ENCODE measurements at places on chromosomes 3 and 15.
A peak's percentile ranks its signal among the peaks of the same experiment; 100 is the strongest.

GRCh38 chr3:196192524-196193051 lies 18.6 kb downstream of the ZDHHC19 start:
- DNase-seq, result no peak

- DNase-seq, result no peak
These were observed 5.2 kb upstream of the SYNM start for GRCh38 chr15:99099661-99100060.

GRCh38 chr3:20914310-20914709 lies 728.3 kb upstream of the SGO1 start:
- DNase-seq, result no peak

GRCh38 chr15:80572337-80572736 lies 122.8 kb upstream of the ABHD17C start:
- no peak for DNase-seq

- DNase-seq, result no peak
These were observed 273.7 kb upstream of the UMPS start for GRCh38 chr3:124456506-124456905.

DNA sequence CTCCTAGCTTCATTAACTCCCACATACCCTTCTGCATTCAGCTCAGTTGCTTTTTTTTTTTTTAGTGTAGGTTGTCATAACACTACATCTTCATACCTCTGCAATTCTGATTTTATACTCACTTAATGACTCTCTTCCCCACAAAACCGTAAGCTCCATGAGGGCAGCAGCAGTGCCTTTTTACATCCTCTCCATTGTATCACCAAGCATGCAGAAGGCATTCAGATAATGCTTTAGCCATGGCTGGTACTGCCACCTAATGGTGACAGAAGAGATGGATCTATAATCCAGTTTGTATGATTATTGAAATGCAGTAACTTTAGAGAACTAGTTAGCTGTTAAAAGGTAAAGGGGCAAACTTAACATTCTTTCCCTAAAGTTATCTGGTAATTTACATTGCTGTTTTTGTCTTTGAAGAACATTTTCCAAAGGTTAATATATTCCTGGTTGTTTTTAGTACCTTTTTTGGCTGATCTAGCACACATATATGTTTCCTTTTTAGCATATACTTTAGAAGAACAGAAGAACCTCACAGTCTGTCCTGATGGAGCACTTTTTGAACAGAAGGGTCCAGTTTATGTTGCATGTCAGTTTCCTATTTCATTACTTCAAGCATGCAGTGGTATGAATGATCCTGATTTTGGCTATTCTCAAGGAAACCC lies 36.8 kb downstream of the ATP1B3 start:
- no peak for DNase-seq

DNA sequence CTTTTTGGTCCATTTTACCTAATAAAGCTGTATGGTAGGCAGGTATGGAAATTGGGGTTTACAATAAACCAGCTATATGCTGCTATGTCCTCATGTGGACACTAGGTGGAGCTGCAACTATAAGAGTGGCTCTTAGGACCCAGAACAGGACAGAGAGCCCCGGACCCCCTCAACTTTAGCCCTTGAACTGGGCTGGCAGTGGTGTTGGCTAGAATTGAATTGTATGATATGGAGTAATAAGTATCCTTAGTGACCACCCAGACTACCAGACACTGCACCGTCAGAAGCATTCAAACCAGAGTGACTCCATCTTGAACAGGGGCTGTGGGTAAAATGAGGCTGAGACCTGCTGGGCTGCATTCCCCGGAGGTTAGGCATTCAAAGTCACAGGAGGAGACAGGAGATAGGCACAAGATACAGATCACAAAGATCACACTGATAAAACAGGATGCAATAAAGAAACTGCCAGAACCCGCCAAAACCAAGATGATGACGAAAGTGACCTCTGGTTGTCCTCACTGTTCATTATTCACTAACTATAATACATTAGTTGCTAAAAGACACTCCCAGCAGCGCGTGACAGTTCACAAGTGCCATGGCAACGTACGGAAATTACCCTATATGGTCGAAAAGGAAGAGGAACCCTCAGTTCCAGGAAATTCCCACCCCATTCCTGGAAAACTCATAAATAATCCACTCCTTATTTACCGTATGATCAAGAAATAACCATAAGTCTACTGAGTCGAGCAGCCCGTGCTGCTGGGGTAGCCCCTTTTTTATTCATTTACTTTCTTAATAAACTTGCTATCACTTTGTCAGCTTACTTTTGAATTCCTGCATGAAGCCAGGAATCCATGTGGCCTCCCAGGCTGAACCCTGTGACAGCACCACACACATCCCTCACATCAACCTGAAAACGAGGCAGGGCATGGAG lies 68.7 kb upstream of the BLM start:
- peak; percentile 93 for DNase-seq

GRCh38 chr3:45226206-45226915 lies at the start of gene TMEM158:
TSS of gene TMEM158 (minus strand) at chr3:45226287. CDS start at chr3:45226027, 260 bp downstream.
- peak; percentile 87 for DNase-seq

DNA sequence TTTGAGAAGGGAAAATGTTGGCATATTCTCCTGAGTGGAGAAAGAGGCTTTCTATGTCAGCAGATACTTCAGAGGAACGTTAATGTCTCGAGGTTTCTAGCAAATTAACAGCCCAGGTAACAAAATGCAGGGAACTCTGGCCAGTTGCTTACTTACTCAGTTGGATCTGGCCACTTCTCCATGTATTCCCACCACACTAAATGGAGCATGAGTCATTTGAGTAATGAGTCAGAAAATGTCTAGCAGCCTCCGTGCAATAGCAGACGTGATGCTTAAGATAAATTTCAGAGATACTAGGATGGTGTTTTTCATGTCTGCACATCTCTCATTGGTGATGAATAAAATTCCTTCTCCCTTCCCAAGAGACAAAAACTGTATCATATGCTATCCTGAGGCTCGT lies 671.5 kb downstream of the FHIT start:
- DNase-seq, result no peak

- no peak for DNase-seq
These were observed 401.7 kb upstream of the CDIN1 start for GRCh38 chr15:36177590-36178302.

- DNase-seq, result no peak
These were observed 266.2 kb upstream of the ROPN1 start for GRCh38 chr3:124258057-124258500.

DNA sequence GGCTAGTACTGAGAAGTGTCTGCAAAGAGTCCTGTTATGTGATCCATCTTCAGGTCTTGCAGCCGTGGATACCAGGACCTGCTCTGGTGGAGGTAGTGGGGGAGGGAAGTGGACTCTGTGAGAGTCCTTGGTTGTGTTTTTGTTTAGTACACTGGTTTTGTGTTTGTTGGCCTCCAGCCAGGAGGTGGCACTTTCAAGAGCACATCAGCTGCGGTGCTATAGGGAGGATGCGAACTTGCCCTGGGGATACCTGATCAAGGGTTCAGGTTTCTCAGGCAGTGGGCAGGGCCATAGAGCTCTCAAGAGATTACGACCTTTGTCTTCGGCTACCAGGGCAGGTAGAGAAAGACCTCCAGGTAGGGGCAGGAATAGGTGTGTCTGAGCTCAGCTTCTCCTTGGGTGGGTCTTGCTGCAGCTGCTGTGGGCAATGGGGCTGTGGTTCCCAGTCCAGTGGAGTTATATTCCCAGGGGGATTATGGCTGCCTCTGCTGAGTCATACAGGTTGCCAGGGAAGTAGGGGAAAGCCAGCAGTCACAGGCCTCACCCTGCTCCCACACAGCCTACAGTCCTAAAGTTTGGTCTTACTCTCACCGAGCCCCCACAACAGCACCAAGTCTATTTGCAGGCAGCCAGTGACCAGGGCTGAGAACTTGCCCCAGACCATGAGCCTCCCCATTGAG lies 132.8 kb upstream of the NPHP3 start:
- DNase-seq, result no peak

- no peak for DNase-seq
These were observed 570.0 kb upstream of the NR2F2 start for GRCh38 chr15:95760508-95760907.

- no peak for DNase-seq
These were observed 68.2 kb upstream of the TJP1 start for GRCh38 chr15:29890336-29891095.

DNA sequence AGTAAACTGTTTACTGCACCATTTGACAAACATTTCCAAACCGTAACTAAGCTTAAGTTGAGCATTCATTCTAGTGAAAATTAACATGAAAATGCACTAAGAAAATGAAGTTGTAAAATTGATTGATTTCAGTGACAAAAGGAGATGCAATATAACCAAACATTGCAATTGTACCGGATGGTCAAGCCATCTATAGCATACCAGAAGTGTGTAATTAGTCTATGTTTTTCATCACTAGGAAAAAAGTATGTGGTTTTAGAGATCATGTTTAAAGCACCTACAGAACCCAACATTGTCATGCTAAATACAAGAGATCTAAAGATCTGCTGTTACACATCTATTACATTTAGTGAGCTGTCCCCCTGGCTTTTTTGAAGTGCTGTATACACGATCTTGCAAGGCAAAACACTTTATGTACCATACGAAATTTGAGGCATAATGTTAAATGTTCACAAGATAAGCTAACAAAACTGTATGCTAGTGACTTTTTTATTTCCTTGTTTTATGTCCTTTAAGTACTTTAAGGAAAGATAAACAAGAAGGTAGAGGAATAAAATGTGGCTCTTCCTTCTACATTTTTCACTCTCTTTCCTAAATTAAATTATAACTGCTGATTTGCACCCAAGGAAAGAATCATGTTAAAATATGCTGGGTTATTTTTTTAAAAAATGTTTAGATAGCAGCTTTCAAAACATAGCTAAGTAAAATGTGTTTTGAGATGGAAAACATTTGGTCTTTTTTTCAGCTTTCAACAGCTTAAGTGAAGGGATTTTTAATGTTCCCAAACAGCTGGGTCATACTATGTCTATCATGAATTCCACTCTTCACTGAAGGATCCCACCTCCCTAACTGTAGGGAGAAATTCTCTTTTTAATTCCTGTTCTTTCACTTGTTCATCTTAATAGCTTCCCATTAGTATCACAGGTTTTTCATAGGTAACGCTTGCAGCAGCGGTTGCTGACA lies 498.0 kb downstream of the MECOM start:
- no peak for DNase-seq

- peak; percentile 100 for DNase-seq
These were observed at the start of gene WHAMM for GRCh38 chr15:82809308-82810060. TSS of gene WHAMM (plus strand) at chr15:82809628. CDS start at chr15:82809727, 99 bp downstream.

Data from suprapubic skin (tissue), 4 donors.